Activated naive CD4-positive, alpha-beta T cell treated with anti-CD3 and anti-CD28 coated beads, Interleukin-2, amount 50 U/mL, for 16 hours (primary cell): ENCODE measurements at places on chromosomes 1 and 21.

- no peak for DNase-seq
These were observed 28.1 kb downstream of the IL23R start for GRCh38 chr1:67194209-67194863.

GRCh38 chr1:43930949-43931275 is 2.7 kb upstream of the ARTN start:
- DNase-seq = no peak

GRCh38 chr1:223802032-223802431 is 43.7 kb downstream of the TP53BP2 start:
- DNase-seq = no peak

- no peak for DNase-seq
These were observed 941 bp downstream of the ELAVL4 start for GRCh38 chr1:50109647-50110075.

DNA sequence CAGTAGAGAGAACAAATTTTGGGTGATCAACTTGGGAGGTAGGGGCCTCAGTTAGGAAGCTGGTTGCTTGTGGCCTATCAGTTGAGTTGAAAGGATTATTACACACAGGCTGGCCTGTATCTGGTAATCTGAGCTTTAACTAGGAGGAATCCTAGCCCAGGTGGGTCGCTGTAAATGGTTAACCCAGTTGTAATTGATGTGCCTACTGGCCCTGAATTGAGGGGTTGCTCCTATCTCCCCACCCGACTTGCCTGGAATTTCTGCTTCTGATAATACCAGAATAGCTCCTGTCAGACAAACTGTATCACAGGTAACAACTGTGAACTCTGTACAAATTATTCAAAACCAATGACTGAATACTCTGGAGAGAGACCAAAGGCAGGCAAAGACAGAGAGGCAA is 210.4 kb upstream of the RUNX1 start:
- no peak for DNase-seq

DNA sequence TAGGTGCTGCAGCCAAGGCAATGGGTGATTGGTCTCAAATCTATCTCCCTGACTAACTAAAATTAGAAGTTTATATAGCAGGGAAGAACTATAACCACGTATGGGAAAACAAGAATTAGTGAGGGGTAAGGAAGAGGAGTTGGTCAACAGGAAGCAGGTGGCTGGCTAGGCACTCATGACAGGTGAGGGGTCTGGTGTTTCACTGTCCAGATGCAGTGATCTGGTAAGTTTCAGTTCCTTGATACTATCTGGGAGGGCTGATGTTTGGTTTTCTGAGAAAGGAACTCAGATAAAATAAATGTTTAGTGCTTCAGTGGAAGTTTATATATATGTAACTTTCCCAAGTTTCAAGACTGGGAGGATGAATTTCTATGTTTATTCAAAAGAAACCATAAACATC is 11.6 kb upstream of the POU2F1 start:
- DNase-seq = no peak

DNA sequence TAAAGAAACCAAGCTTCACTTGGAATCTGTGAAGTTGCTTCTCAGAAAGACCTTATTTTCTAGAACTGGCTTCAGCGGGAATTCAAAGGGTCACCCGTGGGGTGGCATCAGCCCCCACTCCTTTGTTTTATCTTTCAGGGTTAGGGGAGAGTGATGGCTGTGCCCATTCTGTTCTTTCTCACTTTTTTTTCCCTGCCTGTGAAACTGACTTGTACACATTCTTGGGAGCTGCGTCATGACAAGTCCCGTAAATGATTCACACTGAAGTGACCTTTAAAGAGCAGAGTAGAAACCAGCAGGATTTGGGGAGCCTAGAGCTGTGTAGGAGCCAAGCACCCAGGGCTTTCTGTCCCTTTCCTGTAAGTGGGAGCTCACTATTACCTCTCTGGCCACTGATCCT is 43.8 kb downstream of the SLC44A3 start:
- no peak for DNase-seq

DNA sequence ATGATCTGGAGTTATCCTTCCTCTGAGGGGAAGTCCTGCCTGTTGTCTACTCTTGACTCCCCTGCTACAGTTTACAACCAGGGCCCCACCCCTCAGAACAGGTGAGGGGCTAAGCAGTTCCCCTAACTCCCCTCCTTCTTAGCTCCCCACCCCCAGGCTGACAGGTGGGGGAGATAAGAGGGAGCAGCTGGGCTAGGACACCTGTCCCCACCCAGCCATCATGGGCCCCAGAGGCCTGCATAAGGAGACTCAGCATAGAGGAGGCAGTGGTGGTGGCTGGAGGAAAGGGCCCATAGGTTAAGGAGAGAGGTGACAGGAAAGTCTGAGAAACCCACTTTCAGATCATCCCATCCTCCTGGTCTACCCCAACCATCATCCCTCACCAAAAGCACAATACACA is 6.8 kb downstream of the MEF2D start:
- no peak for DNase-seq

GRCh38 chr1:63787875-63788274 is 14.1 kb downstream of the ROR1 start:
- no peak for DNase-seq
